ENCODE measurements at places on chromosomes 2 and 18.

DNA sequence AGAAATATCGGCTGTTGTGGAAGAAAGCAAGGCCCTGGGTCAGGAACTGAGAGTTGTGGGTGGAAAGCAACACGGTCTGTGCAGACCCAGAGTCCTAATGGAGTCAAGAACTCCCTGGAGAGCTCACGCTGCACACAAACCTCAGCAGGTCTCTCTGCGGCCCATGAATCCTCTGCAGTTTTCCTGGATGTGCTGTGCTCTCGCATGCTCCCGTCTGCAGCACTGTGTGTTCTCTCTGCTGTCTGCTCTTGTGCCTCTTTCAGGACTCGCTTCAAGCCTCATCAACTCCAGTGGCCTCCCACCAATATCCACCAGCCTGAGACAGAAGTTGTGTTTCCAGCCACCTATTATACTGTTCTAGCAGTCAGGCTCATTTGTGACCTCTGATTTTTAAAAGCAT, 24.3 kb downstream of the RNU4ATAC start:
- DNase-seq = no peak

GRCh38 chr2:33704406-33704855, 105.3 kb upstream of the FAM98A start:
- DNase-seq = no peak

DNA sequence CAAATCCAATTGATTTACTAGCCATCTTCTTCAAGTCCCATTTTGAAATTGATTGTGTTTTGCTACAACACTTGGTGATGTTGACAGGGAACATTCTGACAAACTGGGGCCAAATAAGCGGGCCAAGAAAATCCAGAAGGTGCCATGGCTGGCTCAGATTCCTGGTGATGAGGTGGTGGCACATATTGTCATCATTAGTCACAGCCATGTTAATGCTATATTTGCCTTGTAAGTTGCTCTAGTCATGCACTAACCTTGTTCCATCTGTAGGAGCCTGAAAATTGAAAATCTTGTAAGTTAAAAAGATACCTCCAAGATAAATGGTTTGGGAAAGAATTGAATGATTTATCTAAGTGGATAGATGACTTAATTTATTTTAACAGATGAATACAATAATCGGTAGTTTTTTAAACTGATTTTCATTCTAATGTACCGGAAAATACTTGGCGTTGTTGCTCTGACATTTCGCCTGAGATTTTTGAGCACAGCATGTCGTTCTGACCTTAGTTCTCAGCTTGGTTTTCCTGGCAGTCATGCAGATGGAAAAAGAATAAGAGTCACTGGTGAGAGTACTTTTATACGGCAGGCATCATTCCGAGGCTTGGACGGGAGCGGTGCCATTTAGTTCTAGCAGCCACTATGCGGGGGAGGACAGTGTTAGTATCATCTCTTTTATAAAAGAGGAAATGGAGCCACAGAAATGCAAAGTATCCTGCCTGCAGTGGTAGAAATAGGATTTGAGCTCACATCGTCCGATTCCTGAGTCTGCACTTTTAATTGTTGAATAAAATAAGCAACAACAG, 133.9 kb downstream of the ZNF532 start:
- DNase-seq = no peak

GRCh38 chr2:238938003-238938400, 90.1 kb downstream of the TWIST2 start:
- DNase-seq = no peak

DNA sequence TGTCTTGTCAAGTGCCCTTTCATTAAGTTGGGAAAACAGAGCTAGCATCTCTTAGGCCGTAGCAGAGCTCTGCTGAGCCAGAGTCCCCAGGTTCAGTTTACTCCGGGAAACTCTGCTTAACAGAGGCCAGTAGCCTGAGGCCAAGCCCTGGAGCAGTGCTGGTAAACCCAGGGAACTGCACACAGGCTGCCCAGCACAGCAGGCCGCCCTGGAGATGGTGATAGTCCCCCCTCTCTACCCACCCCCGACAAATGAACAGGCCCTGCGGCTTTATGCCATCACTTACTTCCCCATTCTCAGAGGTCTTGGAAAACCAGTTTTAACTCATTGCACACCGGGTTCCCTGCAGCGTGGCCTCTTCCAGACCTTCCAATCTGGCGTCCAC, 3.5 kb downstream of the CNNM4 start:
- no peak for DNase-seq

GRCh38 chr18:48460929-48461583, 51.9 kb upstream of the ZBTB7C start:
- DNase-seq = no peak

- DNase-seq = no peak
Measured at GRCh38 chr18:44954257-44954656, 273.6 kb downstream of the SETBP1 start.

- DNase-seq = peak; percentile 48
Measured at GRCh38 chr2:240021488-240022104, 3.5 kb downstream of the NDUFA10 start.

GRCh38 chr18:3605954-3606443, 156.0 kb downstream of the TGIF1 start:
- DNase-seq = no peak

GRCh38 chr18:51639541-51639940, 442.1 kb upstream of the MEX3C start:
- no peak for DNase-seq

DNA sequence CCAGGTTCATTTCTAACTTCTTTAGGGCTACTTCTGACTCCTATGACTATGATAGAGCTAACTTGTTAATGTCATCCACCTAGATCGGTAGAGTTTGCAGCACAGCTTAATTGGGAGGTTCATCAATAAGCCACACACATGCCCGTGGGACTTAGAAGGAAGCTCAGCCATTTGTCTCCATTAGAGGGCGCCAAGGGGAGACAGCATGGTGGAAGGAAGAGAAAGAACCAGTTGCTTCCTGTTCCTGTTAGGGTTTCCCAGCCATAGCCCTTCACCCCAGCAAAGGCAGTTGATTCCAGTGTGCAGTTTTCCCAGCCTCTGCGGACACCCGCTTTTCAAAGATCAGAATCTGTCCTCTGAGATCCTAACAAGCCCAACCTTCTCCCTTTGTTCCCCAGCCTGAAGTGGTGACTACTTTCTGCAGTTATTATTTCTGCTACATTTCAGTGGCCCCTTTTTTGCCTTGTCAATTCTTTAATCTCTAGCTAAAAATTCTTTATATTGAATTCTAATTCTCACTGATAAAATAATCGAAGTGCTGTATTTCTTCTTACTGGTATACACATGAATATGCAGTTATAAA, 30.3 kb downstream of the MAIP1 start:
- DNase-seq = no peak

DNA sequence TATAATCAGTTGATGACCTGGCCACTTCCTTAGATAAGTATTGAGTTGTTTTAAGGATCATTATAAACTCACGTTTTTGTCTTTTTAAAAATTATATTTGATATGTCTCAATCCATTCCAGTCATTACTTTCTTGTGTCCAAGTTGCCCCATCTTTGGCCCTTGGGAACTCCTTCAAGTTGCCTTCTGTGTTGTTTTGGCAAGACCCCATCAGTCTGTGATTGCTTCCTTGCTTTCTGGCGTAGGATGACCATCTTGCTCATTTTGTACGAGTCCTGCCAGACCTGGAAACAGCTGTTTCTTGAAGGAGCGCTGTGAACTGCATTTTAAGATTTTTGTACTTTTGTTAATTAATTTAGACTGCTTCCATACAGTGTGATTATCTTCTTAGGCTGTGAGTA, 68.9 kb upstream of the ITM2C start:
- DNase-seq = no peak

DNA sequence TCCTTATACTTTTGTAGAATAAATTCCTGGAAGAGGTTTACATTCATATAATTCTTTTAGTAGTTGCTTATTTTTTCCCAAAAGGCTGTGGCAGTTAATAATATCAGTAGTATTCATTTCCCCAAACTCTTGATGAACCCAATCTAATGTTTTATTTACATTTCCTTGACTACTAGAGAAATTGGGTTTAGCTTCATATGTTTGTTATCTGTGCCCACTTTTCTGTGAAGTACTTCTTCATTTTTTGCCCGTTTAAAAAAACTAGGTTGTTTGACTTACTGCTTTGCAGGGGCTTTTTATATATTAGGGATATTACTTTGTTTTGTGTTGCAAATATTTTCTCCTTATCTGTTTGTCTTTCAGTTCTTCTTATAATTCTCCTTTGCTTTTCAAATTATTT, 17.2 kb downstream of the RALB start:
- DNase-seq = no peak

DNA sequence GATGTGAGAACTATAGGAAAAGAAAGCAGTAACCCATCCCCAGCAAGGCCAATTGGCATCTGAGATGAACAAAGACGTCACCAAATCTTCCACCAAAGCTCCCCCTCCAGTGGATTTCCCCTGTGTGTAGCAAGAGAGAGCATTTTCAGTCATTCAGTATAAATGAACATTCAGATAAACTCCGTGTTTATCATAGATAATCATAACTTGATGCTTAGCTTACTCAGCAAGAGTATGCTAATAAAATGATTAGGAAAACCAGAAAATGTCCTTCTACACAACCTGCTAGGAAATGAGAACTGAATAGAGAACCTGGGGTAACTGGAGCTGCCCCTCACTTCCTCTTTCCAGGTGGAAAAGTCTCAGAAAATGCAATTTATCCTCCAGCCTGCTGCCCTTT, 198.0 kb upstream of the CCDC150 start:
- no peak for DNase-seq

GRCh38 chr2:159639071-159639470, 22.7 kb upstream of the BAZ2B start:
- no peak for DNase-seq

DNA sequence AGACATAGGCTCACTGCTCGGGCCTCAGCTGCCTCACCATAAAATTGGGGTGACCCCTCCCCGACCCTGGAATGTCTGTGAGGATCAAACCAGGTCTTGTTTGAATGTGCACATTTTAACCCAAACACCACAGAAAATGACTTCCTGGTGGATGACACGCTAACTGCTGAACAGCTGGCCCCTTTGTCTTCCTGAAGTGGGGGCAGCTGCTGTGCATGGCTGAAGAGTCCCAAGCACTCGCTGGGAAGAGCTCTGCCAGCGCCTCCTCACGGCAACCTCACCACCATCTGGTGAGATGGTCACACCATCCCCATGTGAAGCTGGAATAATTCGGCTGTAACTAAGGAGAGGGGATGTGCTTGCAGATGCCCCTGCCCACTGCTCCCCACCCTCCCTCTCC, 34.0 kb downstream of the AQP12A start:
- DNase-seq = no peak

DNA sequence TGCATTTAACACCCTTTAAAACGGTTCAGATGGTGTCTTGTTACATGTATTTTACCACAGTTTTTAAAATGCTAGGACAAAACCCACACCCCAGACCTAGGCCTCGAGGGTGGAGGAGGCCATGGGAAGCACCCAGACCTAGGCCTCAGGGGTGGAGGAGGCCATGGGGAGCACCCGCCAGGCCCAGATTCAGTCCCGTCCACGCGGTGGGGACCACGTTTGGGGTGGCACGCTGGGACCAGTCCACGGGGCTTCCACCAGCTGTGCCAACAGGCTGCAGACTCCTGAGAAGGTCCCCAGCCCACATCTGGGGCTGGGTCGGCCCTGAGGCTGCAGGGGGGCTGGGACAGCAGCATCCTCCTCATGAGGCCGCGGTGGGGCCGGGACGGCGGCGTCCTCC, 63.4 kb downstream of the SLC66A2 start:
- no peak for DNase-seq

DNA sequence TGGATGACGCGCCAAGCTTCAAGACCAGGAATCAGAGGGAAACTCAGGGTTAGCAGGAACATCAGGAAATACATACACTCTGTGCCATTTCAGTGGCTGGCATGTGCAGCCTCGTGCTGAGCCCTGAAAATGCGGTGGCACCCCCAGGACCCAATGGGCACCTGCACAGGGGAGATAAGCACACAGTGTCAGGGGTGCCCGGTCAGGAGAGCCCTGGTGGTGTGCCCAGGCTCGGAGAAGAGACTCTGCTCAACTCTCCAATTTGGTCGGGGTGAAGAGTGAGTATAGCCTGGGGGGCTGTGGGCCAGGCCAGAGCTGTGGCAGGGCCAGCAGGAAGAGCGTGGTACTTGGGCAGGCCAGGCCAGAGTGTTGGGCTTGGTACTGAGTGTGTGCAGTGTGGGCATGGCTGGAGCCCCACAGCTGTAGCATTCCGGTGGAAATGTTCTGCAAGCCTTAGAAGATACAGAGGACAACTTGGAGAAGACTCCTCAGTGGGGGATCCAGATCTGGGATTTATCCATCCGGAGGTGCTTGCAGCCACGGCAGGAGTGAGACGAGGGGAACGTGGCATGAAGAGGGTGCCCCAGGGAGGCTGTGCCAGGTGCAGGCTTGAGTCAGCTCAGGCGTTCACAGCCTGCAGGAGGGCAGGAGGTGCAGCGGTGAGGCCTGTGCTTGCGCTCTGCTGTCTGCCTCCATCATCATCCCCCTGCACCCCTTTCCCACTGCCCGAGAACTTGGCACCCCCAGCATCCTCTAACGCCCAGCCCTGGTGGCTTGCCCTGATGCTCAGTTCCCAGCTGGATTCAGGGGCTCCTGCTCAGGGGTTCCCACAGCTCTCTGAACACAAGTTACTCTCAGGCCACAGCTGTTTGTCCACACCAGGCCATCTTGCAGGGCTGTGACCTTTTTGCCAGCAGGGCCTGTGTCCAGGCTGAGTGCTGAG, 451.7 kb upstream of the HS6ST1 start:
- no peak for DNase-seq
